ENCODE measurements at places on chromosomes 4 and X.
A peak's percentile ranks its signal among the peaks of the same experiment; 100 is the strongest.

DNA sequence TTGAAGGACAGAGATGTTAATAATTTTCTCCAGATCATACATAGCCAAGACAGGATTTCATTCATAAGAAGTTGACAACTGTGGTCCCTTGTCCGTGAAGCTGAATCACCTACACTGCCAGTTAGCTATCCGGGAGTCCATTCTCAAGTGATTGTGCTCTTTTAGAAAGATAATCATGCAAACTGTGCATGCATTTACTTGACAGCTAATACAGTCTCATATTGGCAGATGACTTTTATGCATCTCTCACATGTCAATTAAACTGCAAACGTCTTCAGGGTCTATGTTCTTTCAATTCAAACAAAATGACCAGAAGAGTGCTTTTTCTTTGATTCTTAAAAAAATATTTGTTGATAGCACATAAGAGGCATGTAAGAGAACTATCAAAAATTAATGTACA is 1572.9 kb downstream of the C4orf33 start:
- DNase-seq: no peak

- DNase-seq: no peak
Measured at GRCh38 chr4:138647433-138647832, 368.1 kb upstream of the NOCT start.

DNA sequence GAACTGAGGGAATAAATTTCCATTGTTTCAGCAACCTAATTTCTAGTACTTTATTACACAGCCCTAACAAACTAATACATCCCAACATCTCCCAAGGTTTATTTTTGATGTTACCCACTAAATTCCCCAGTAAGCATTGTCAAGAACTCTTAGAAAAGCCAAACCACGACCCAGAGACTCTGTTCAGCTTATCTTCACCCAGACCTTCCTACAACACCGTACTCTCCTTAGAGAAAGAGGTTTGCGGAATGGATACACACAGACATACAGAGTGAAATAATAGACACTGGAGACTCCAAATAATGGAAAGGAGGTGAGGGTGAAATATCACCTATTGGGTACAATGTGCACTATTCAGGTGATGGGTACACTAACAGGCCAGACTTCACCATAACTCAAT is 75.6 kb downstream of the LRBA start:
- no peak for DNase-seq

DNA sequence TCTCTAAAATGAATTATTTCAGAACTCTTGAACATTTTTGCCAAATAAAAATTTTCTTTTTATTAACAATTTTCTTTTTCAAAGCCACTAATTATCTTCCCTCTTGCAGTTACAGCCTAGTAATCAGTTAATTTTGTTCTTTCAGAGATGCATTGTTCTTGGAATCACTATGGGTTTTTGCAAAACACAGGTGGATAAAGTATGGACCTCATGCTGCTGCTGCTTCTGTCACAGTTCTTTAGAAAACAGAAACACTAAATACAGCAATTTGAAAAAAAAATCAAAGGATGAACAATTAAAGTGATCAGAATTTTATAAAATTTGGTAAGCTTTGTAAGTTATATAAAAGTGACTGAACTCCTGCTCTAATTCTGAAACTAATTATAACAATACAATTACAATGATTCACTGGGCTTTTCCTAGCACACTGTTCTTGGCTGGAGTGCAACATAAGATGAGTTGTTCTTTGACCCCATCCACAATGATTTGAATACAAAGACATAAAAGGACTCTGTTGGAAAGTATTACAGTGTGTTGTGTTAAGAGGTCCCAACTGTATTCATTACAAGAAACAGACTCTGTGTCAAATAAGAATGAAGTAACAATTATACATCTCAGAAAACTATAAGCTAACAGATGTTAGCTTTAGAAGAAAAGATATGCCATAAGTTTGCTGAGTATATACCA is 59.4 kb upstream of the GK2 start:
- no peak for DNase-seq

DNA sequence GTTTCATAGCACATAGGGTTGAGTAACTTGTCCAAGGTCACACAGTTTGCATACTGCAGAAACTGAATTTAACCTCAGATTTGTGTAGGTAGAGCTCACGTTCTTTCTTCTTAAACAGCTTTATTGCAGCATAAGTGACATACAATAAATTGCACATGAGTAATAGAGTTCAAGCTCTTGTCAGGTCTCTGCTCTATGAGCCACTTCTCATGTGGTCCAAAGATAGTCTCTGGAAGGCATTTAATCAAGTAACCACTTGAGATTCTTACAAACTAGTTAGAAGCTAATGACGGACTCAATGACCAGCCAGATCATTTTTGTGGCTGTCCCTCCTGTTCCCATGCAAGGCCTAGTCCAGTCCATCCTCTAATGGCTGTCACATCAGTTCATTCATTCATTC is 68.9 kb downstream of the MAOB start:
- DNase-seq: no peak

- peak; percentile 3 for DNase-seq
Measured at GRCh38 chr4:96375367-96375766, 535.5 kb downstream of the PDHA2 start.

DNA sequence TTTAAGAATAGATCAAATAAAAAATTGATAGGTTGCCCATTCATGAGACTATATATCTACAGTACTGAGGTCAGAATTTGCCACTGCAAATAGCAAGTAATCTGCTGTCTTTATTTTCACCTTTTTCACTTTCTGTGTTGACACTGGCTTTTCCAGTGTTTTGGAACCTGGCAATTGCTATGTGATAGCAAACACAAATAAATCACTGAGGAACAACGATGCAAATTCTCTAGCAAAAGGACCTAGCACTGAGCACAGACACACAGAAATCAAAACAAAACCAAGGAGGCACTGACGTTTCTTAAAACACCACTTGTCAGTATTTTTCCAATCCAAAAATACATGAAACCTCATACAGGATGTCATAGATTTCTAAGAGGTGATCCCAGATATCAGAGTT is 210.7 kb downstream of the DHX15 start:
- DNase-seq: no peak

GRCh38 chr4:7966281-7967062 is 26.8 kb upstream of the AFAP1 start:
- DNase-seq: no peak

- DNase-seq: no peak
Measured at GRCh38 chr4:100651499-100652175, 133.8 kb upstream of the EMCN start.
